ENCODE measurements at places on chromosomes 16 and 17.

DNA sequence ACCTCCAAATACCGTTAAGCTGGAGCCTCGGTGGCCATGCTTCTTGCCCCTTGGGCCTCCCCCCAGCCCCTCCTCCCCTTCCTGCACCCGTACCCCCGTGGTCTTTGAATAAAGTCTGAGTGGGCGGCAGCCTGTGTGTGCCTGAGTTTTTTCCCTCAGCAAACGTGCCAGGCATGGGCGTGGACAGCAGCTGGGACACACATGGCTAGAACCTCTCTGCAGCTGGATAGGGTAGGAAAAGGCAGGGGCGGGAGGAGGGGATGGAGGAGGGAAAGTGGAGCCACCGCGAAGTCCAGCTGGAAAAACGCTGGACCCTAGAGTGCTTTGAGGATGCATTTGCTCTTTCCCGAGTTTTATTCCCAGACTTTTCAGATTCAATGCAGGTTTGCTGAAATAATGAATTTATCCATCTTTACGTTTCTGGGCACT lies 928 bp downstream of the HBA1 start:
- no peak for DNase-seq

DNA sequence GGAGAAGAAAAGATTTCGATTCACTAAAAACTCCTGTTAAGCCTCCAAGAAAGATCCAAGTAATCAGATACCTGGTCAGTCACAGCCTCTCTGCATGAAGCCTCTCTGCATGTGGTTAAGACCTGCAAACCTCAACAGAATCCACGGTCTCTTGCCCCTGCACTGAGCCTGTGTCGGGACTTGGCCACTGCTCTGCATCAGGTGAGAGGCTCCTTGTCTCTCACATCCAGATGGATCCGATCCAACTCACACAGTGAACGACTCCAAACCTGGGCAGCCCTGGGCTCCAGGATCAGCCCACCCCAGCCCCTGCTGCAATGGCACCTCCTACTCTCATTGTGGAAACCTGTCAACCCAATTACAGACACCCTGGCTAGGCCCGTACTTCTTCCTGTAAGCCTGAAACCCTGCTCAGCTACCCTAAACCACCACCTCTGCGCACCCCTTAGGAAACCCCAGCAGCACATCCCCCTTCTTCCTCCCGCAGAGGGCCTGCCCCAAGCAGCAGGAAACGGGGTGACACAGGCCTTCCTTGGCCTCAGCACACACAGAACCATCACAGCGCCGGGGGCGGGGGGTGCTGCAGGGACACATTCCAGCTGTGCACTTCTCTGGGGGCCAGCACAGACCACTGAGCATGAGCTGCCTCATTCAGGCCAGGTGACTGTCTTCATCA lies 129.5 kb downstream of the ANKRD11 start:
- peak; percentile 78 for DNase-seq

GRCh38 chr16:84182104-84182503 lies 4.8 kb downstream of the TAF1C start:
- no peak for DNase-seq

GRCh38 chr17:57037411-57037810 lies 47.6 kb upstream of the AKAP1 start:
- no peak for DNase-seq

DNA sequence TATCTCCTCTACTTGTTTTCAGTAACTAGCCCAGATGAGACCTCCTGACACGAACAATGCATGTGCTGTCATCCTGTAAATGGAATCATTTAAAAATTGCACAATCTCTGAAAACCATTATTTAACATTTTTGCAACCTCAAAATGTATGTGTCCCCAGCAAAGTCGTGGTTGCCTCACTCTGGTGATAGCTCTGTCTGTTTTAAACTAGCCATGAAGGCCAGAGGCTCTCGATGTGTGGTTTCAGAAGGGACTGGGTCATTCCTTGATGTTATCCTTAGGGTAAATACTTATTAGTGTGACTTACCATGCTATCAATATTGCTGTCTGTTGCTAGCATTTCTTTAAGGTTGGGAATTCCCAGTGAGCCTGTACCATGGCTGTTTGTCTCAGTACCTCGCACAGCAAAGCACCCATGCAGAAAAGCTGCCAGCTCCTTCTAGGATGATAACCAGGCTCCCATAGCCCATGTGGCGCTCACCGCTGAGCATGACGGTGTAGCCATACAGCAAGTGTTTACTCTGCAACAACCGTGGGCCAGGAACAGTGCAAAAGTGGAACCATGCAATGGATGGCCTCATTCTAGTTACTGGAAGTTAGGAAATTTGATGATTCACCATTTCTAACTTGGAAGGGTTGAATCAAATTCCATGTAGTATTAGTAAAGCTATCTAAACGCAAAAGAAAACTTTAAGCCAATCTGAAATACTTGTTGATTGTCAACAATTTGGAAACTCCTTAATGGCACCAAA lies 2.9 kb upstream of the PGS1 start:
- DNase-seq: no peak

DNA sequence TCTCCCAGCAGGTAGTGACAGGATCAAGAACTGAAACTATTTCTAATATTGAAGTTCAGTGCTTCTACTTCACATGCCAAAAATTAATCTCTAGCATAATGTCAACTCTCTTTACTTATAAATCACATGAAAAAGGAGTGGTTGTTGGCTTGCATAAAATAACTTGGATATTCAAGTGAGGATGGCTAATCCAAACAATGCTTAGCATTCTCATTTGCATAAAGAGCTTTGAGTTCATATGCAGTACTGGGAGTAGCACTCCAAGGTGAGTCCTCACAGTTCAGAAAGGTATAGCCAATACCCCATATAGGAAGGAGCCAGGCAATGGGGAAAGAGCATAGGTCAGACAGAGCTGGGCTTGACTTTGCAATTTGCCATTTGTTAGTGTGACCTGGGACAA lies 149.3 kb downstream of the PCTP start:
- DNase-seq: no peak

DNA sequence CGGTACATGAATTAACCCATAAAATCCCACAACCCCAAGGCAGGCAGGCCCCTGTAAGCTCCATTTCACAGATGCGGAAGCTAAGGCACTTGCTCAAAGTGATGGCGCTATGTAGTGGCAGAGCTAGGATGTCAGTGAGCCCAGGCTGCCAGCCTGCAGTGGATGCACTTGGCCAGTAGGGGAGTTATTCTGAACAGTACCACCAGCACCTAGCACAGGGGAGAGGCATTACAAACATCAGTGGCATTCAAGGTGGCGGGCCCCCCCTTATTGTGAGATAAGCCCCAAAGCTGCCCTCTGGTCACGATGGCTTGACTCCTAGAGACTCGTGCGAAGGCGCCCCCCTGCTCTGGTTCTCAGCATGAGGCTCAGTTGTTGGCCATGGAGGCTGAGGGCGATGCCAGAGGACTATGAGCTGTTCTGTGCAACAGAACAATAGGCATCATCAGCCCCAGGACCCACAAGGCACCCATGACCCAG lies 33.8 kb downstream of the GTF3C1 start:
- peak; percentile 10 for DNase-seq

- no peak for DNase-seq
Measured at GRCh38 chr16:74249846-74250245, 46.8 kb upstream of the PSMD7 start.

DNA sequence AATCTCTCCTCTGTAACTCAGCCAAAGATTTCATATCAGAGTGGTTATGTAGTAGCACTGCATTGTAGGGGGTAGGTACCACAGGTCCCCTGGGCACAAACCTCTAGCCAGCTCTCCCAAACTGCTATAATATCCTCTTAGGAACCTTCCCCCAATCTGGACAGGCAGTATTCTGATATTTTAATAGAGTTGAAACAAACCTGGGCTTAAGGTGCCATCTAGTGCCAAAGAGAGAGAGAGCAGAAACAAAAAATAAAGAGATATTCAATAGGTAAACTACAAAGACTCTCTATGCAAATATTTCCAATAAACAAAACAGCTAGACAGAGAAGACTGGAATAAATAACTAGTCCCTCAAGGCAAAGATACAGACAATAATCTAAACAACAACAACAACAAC lies 1070.0 kb downstream of the CDH11 start:
- DNase-seq: no peak

- DNase-seq: peak; percentile 92
Measured at GRCh38 chr16:30761928-30762902, at the start of the genes CFAP119 and RNF40. Gene CFAP119 (minus strand): TSS chr16:30762062. CDS start chr16:30761748, 314 bp downstream. Gene RNF40 (plus strand): TSS chr16:30762322. CDS start chr16:30762546, 224 bp downstream.

DNA sequence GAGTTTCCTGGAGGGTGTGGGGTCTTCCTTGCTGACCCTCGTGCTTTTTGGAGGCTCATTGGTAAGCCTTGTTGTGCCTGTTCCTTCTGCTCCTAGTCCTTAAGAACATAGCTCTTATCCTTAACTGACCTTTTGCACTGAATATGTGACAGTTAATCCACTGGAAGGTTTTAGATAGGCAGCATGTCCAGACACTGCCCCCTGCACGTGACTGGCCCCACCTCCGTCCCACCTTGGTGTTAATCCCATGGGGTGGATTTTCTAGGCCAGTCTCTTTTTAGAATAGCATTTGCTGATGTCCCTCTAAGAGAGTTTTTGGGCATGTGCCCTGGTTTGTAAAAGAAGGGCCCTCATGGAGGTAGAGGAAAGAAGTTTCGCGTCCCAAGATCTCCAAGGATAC lies 58.3 kb downstream of the RBFOX1 start:
- no peak for DNase-seq

- no peak for DNase-seq
Measured at GRCh38 chr17:50596191-50597037, 35.9 kb downstream of the CACNA1G start.

DNA sequence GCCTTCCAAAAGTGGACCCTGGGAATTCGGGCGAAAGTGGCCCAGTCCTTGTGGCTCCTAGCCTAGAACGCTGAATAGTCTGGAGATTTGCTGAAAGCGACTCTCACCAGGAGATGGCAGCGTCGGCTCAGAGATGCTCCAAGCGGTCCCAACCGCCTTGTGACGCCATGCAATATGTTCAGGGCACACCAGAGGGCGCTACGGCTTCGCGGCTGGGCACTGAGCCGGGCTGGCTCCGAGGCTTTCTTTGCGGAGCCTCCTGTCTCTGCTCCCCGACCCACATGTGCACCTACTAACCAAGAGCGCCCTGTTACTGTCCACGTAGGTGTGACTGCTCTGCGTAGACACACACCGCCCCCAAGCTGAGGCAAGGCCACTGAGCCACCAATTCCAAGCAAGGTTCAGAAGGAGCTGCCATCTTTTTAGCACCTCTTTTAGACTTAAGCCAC lies 36.9 kb downstream of the SYCE1L start:
- DNase-seq: peak; percentile 82

DNA sequence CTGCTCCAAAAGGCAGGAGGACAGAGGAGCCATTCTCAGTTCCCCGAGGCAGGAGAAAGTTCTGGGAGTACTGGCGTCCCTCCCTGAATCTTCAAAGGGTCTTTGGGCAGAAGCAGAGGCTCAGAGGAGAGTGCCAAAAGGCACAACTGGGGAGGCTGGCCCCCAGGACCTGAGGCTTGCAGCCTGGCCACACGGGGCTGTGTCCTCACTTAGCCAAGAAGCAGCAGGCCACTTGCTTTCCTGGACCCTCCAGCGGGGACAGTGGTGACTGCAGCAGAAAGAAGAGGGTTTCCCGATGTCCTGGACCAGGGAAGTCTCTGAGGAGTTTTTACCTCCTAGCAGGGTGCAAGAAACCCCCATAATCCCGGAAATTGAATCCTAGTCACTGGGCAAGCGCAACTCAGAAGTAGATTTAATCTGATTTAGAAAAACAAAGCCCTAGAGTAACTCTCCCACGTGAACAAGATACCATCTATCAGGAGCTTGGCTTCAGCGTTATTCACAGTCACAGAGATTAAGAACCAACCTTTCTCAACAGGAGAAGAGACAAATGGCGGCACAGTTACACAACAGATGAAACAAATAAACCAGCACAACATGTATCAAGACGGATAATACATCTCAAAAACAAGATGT lies 25.5 kb upstream of the BCO1 start:
- DNase-seq: no peak
